ENCODE measurements at places on chromosomes 2 and 18.
A peak's percentile ranks its signal among the peaks of the same experiment; 100 is the strongest.

- no peak for DNase-seq
Observed at GRCh38 chr2:160803881-160804280, 310.3 kb upstream of the RBMS1 start.

- no peak for DNase-seq
Observed at GRCh38 chr2:53583583-53583982, 184.0 kb upstream of the CHAC2 start.

DNA sequence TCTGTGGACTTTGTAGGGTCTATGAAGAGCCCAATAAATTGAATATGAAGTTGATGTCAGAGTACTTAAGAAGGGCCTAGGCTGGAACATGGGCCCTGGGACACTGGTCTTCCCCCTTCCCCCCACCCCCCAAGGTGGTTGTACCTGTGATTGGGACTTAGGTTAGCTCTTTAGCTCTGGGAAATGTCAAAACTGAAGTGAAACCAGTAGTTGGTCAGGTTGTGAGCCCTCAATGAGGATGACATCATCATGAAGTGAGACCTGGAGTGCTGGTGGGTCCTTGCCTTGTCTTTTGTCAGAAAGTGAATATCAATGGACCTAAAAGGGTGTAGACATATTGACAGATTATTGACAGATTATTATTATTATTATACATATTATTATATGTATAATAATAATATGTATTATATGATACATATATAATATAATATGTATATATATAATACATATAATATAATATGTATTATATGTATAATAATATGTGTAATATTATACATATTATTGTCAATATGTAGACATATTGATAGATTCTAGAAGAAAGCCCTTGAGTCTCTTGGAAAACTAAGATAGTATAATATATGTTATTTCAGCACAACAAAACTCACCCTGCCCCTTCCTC is 5.4 kb downstream of the MARS2 start:
- DNase-seq: peak; percentile 12

DNA sequence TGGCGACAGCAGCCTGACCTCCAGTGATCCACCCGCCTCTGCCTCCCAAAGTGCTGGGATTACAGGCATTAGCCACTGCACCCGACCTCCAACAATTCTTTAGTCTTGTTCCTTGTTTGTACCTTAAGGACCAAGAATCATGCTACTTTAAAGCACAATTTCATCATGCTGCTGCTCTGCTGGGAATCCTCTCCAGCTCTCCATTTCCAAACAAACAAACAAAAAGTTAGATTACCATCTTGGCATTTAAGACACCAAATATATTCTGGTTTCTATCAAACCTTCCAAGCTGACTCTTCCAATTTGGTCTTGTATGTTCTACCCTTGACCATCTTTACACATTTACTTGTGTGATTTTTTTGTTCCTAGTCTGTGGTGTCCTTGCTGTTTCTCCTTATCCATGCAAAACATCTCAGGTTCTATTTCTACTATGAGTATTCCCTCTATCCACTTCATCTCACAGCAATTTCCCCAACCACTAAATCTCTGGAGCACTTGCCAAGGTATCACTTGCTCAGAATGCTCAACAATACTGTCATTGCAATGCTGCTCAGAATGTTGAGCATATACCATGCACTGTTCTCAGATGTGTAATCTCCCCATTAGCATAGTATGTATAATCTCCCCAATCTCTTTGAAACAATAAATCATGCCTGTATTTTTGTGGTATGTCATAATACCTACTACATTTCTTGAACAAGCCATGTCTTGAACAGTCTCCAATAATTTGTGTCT is 73.2 kb upstream of the GALNT5 start:
- DNase-seq: no peak

- no peak for DNase-seq
Observed at GRCh38 chr2:170966648-170967396, 37.8 kb downstream of the GORASP2 start.

- DNase-seq: no peak
Observed at GRCh38 chr2:232365621-232366321, 12.8 kb upstream of the ALPP start.

- DNase-seq: no peak
Observed at GRCh38 chr2:21856708-21857107, 732.9 kb downstream of the TDRD15 start.

GRCh38 chr2:133377021-133377481 is 191.2 kb downstream of the NCKAP5 start:
- no peak for DNase-seq

- DNase-seq: peak; percentile 31
Observed at GRCh38 chr2:230602562-230603230, 109.9 kb upstream of the CAB39 start.

DNA sequence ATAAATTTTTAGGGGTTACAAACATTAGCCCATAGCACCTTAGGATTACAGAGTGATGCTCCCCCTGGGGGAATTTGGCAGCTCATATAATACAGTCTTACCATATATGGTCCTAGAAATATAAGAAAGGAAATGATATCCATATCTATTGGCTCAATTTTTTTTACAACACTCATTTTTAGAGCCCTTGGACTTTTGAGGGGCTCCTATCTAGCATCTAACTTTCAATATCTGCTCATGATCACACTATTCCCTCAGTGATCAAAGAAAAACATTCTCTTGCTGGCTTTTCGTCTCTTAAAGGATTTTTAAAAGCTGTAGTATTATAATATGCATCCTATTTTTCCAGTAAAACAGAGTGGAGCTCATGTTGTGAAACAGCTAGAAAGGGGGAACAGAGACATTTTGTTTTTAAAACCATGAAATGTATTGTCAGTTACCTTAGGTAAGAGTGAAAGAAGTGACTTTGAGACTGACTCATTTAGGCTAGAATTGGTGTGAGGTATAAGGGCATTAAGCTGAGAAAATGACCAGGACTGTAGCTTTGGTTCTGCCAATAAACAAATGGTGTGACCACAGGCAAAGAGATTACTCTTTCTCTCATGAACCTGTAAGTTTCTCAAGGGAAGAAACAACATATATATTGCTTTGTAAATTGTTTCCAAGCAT is 65.8 kb downstream of the ALPK2 start:
- no peak for DNase-seq

- DNase-seq: no peak
Observed at GRCh38 chr2:156736950-156737349, 300.8 kb downstream of the GPD2 start.

Measured in activated T-cell treated with anti-CD3 and anti-CD28 coated beads for 48 hours (primary cell).